ENCODE measurements at places on chromosomes 3 and 15.

DNA sequence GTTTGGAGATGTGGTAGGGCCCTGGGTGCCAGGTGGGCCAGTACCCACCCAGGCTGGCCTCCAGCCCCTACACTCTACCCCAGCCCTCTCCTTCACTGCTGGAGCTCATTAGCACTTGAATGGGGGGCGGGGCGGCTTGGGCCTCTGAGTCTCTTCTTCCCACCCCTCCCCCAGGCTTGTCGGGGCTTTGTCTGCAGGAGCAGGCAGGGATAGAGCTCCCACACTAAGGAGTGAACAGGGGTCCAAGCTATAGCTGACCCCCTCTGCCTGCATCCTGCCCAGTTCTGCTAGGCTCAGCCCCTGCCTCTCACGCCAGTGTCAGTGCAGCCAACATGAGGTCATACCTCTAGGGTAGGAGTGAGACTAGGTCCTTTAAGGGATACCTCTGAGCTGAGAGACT lies 5.2 kb downstream of the GNAI2 start:
- DNase-seq: no peak

GRCh38 chr3:24853685-24854490 lies 359.2 kb upstream of the THRB start:
- DNase-seq: no peak

GRCh38 chr3:139937674-139938279 lies 2.8 kb downstream of the CLSTN2 start:
- DNase-seq: no peak

GRCh38 chr3:188905547-188905946 lies 266.2 kb upstream of the TPRG1 start:
- DNase-seq: no peak

GRCh38 chr3:187996609-187997008 lies 157.3 kb upstream of the LPP start:
- DNase-seq: no peak
